ENCODE measurements at places on chromosomes 5 and 9.

DNA sequence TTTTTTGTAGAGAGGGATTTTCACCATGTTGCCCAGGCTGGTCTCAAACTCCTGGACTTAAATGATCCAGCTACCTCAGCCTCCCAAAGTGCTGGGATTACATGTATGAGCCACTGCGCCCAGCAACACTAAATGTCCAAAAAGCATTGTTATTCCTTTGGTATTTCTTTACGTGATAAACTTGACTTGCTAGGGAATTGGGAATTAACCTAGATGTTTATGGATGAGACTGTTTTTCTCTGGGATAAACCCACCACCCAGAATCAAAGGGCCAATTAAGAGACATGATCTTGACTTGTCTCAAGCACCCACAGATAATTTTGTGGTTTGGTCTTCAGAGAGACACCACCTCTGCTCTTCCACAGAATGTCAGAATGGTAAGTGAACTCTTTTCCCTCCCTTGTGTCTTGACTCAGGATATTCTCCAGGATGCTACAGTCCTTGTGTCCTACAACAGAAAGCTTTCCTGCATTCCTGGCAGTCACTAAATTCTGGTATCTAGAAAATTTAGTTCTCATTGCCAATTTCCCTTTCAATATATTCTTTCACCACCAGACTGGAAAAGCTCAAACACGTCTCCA lies 55.7 kb downstream of the ALDH1A1 start:
- no peak for DNase-seq

GRCh38 chr5:105931881-105932421 lies 1738.8 kb downstream of the EFNA5 start:
- no peak for DNase-seq

GRCh38 chr9:135701959-135702721 lies at the start of gene KCNT1:
Gene KCNT1 (plus strand): TSS chr9:135702185. CDS start chr9:135702259, 74 bp downstream.
- peak; percentile 3 for DNase-seq

DNA sequence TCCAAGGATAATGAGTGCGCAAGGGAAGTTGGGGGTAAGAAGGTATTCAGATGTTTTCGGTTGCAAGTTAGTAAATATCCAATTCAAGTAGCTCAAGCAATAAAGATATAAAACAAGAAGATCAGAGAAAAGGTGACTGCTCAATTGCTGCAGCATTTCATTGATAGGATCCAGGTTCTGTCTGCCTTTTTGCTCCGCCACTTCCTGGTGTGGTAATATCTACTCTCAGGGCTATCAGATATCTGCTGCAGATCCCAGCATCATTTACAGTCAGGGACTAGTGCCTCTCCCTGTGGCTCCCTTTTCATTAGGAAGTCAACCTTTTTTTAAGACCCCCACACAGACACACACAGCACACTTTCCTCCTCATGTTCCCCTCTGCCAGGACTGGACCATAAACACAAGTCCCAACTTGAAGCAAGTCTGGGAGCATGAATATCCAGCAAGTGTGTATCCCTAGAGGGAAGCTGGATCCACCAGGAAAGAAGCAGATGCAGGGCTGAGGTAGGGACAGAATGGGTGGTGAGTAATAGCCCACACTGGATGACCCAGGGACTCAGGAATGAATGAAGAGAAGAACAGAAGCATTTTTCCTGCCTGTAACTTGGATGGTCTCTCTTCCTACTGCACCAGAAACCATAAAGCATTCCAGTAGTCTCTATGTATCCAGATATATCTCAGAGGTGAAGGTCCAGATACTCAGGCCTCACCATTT lies 53.7 kb downstream of the ZNF622 start:
- no peak for DNase-seq

DNA sequence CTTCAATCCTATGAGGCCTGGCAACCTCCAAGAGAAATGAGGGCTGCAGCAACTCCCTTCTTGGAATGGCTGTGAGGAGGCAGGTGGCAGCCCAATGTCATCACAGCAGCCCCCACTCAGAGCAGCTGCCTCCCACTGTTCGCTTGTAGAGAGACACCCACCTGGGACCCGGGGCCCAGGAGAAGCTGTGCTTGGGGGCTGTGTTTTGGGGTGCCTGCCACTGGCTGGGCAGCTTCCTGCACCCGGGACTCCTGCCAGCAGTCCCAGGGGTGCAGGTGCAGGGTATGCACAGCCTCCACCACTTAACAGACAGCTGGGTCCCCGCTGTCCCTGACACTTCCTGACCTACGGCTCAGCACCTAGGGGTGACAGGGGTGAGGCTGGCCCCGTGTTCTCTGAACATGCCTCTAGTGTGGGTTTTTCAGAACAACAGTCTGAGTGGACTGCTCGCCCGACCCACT lies 26.2 kb downstream of the NIPAL4 start:
- no peak for DNase-seq

GRCh38 chr9:6910032-6910431 lies 152.3 kb downstream of the KDM4C start:
- DNase-seq: no peak

DNA sequence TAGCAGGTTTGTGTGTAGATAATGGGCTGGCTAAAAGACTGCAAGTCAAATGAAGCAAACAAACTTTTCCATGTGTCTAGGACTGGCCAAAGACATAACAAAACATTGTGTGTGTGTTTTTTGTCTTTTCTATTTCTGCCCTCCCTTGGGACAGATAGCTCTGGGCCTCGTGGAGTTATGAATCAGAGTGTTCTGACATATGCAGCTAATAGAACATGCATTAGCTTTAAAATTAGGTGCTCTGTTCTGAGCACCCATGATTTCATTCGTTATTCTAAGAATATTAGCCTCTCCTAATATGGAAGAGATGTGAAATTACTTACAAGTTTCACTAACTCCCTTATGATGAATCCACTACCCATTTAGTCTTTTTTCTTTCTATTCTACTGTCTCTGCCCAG lies 367.3 kb upstream of the PAPPA start:
- DNase-seq: no peak

DNA sequence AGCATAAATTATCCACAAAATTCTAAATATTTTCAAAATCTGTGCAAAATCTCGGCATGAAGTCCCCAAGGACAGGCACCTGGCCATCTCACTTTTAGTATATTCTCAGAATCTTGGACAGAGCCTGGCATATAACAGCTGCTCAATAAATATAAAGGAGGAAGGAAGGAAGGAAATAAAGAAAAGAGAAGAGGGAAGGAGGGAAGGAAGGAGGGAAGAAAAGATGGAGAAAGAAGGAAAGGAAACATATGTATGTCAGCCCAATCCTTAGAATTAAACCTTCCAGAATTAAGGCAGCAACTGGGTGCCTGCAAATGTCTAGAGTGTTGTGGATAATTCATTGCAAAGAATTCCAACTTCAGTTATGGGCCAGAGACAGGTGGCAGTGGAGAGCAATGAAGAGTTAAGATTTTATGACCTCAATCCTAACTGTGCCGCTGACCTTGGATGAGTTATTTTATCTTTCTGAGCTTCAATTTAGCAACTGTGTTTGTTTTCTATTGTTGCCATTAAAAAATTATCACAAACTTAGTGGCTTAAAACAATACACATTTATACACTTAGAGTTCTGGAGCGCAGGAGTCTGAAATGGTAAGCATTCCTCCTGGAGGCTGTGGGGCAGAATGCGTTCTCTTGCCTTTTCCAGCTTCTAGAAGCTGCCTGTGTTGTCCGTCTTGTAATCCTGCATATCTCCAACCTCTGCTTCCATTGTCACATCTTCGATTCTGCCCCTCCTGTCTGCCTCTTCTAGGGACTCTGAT lies 200.9 kb upstream of the MSX2 start:
- no peak for DNase-seq

GRCh38 chr5:39459071-39459470 lies 34.3 kb upstream of the DAB2 start:
- no peak for DNase-seq

GRCh38 chr5:149654883-149655505 lies 73.7 kb downstream of the ARHGEF37 start:
- no peak for DNase-seq

GRCh38 chr5:73204332-73204731 lies 31.3 kb downstream of the TMEM174 start:
- DNase-seq: no peak

GRCh38 chr9:78769690-78770089 lies 472.8 kb downstream of the PSAT1 start:
- no peak for DNase-seq

GRCh38 chr5:144142139-144142823 lies 28.2 kb downstream of the YIPF5 start:
- no peak for DNase-seq

DNA sequence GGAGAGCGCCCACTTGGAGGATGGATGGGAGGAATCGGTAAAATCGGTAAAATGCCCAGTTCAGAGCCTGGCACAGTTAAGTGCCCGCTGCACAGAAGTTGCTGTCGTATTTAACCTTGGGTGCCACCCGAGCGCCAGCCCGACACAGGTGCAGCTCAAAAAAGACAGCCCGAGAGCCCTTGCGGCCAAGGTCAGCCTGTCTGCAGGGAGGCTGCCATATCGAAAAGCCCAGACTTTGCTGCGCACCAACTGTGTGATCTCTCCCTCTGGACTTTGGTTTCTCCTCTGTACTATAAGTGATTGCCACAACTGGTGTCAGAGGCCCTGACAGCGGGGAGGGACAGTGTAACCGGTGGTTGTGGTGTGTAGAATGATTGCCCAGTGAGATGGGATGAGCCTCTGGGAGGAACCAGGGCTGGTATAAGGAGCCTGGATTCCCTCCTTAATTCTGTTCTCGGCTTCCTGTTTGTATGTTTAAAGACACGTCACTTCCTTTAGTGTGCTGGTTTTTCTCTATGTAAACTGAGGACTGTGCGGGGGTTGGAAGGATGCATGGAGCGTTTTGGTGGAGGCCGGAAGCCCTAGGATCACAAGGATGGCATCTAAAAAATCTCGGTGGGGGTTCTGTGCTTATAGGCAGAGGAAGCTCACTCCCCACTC lies 792 bp downstream of the NTMT1 start:
- no peak for DNase-seq

DNA sequence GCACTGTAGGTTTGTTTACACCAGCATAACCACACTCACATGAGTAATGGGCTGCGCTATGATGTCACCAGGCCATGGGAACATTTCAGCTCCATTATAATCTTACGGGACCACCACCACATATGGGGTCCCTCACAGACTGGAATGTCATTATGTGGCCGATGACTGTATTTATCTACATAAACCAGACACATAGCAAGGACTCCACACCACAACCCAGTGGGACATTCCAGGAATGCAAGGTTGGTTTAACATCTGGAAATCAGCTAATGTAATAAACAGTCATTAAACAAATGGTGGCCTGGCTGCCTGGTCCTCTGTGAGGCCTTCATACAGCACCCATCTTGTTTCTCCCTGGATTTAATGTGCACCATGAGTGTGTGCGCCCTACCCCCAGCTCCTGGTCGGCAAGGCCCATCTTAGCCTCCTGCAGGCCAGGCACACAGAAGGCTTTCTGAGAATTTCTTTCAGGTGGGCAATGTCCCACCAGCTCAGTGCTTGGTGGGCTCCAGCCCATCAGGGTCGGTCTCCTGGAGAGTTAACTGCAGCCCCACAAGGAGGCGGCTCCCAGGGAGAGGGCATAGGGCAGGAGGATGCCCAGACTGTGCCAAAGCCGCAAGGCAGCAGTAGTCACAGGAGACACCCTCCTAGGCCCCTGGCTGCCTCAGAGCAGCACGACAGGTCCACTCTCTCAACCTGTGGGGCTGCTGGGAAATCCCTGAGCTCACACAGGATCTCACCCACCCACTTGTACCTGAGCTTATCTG lies 35.9 kb upstream of the SARDH start:
- no peak for DNase-seq

DNA sequence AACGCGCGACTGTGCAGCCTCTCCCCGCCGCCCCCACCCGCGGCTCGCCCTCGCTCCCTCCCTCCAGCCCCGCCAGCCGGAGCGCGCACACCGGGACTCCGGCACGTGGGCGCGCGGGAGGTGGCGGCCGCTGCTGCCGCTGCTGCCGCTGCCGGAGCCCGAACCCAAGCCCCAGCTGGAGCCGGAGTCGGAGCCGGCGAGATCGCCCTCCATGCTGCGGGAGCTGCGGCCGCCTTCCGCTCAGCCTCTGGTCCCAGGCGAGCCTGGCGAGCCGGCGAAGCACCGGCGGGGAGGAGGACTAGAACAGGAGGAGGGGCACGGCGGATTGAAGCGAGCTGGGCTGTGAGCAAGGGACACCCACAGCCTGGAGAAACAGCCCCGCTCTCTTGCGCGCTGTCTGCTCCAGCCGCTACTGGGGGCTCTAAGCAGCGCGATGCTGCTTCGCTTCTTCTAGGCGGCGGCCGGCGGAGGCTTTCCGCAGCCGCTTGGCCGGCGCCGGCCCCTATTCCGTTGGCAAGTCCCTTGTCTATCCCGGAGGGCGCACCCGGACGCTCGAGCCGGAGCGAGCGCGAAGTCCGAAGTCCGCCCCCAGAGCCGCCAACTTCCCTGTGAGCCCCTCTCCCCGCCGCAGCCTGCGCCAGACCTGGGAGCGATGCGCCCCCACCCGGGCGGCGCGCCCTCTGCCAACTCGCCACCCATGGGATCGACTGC lies 598.7 kb upstream of the SGCD start:
- no peak for DNase-seq

GRCh38 chr5:141623611-141624010 lies 4.8 kb upstream of the DIAPH1 start:
- DNase-seq: no peak

- no peak for DNase-seq
These were observed 60.7 kb downstream of the NSD1 start for GRCh38 chr5:177194268-177194667.

GRCh38 chr5:65926893-65927292 lies 518 bp downstream of the ERBIN start:
- no peak for DNase-seq

DNA sequence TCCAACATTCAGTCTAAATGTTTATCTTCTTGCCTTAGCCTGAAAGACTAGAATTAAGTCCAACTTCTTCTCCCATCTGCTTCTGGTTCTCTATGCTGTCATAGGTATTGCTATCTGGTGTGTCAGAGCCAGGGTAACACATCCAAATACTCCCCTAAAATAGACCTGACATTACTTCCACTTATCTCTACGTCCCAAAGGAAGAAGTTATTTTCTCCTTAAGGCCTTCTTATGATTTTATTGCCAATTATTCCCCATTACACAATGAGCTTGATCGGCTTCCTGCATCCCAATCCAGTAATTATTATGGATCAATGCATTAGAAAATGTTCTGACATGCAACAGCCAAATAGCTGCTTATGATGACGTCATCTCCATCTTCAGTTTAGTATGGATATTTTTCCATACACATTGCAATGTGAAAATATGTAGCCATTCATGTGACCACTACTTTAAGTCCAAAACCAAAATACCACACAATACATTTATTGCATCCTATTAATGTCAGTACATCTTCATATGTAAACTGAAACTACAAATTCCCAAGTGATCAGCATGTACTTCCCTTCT lies 555.5 kb downstream of the MAT2B start:
- no peak for DNase-seq

GRCh38 chr5:54848581-54848980 lies 136.8 kb downstream of the ESM1 start:
- DNase-seq: no peak

- no peak for DNase-seq
These were observed 65.6 kb upstream of the SEMA6A start for GRCh38 chr5:116640236-116640635.

GRCh38 chr5:54909911-54910870 lies 75.2 kb downstream of the ESM1 start:
- DNase-seq: no peak

GRCh38 chr9:114611516-114612271 lies 603 bp downstream of the TMEM268 start:
- DNase-seq: no peak

- no peak for DNase-seq
These were observed 371.5 kb downstream of the PRELID2 start for GRCh38 chr5:145463634-145464033.

GRCh38 chr9:94672811-94673487 lies 33.6 kb upstream of the FBP1 start:
- no peak for DNase-seq

- DNase-seq: no peak
These were observed 89.6 kb downstream of the CCDC171 start for GRCh38 chr9:15642369-15642962.
